ENCODE measurements at places on chromosomes 11 and 22.

DNA sequence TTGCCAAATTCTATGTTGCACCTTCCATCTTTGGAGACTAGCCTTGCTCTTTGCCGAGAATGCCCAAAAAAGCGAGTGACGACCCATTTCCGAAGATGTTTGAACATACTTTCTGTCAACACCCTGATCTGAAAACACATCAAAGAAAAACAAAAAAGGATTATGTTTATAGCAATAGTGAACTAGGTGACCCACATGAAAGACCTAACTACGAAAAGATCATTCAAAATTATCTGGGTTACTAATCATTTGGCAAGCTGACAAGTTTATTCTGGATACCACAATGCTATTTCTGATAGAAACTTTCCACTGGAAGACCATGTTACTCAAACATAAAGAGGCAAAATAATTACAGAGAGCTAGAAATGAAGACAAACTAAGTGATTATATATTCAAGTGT lies 27.0 kb downstream of the KCNJ1 start:
- no peak for DNase-seq

DNA sequence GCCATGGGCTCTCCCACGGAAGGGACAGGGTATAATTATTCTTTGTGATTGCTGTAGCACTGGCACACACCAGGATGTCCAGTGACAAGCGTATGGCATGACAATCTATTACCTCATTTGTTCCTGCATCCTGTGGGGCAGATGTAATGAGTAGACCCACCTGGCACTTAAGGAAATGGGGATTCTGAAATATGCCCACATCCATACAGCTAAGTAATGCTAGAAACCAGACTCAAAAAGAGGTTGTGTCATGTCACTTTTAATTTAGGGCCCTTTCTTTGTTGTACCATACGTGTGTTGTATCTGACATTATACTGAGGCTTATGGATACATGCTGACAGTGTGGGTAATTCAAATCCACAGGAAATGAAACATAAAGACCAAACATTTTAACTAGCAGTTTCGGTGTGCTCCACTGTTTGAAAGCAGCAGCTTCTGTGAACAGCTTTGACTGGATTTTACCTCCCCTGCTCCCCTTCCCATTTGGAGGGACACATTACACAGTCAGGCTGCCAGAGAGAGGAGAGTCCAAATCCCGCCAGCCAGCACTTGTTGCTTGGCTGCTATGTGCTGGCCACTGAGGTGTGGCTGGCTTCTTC lies 21.2 kb downstream of the GRAMD1B start:
- no peak for DNase-seq

- no peak for DNase-seq
These were observed 38.1 kb downstream of the NUMA1 start for GRCh38 chr11:72042064-72042745.

GRCh38 chr11:19201737-19202605 lies at the start of gene CSRP3:
CSRP3 (minus strand) TSS chr11:19201983; CDS start chr11:19192448, 9,535 bp downstream.
- no peak for DNase-seq

DNA sequence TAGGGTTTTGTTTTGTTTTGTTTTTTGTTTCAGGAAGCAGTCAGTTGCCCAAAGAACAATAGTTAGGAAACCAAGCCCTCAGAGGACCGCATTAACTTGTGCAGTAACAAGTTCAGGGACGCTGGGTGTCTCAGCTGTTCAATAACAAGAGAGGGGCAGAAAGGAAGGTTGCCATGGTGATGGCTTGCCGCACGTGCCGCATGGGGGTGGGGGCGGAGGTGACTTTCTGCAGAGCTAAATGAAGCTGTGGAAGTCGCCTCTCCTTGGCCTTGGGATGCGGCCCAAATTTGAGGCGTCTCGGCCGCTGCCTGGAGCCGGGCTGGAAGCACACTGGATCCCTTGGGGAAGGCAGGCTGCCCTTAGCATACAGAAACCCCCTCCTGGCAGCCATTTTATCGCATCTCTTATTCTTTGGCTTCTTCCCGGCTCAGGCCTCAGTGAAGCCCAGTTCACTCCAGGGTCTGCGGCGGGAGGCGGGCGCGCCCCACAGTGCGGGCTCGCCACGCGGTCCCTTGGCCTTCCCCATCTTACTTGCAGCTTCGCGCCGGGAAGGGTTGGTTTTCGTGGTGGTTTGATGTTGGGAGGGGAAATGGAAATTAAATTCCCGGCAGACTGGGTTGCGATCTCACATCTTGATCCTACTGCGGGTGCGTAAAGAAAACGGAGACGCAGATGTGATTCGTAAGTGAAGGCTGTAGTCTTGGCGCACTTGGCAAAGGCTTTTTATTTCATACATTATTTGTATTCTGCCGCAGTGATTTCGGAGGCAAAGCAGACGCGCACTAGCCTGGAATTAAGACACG lies 94.3 kb downstream of the SLC17A6 start:
- DNase-seq = peak; percentile 94

- peak; percentile 31 for DNase-seq
These were observed 146.2 kb upstream of the RASSF10 start for GRCh38 chr11:12862696-12863469.

DNA sequence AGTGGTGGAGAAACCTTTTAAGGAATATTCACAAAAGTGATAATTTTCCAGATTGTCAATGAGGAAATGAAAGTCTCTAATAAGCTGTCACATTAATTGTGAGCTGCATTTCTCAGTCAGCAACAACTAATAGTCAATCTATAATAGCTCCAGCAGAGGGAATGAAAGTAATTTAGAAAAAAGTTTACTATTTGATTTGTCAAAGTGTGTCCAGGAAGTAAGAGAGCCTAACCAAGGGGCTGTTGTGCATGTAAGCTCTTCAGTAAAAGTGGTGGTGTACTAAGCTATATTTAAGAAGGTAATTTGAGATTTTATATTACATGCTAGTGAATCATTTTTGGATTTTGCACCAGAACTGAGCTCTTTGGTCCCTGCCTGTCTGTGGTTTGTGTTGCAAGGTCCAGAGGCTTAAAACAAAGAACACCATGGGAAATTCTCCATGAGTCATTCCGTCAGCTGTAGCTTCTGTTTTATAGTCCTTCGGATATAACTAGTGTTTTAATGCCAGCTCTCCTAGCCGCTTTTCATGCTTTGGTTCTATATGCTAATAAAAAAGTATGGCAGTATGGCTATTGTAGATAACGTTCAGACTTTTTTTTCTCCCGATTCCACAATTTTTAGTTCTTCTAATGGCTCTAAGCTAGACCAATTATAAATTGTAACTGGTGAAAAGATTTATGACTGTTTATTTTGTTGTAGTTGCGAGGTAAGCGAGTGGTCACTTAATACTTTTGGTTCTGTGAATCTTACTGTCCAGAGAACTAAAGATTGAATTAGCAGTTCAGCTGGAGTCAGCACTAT lies 64.6 kb downstream of the ARHGEF12 start:
- peak; percentile 46 for DNase-seq

GRCh38 chr22:49330421-49331222 lies 497.1 kb downstream of the BRD1 start:
- no peak for DNase-seq

- no peak for DNase-seq
These were observed 119.8 kb upstream of the ANO1 start for GRCh38 chr11:69958308-69958707.

- DNase-seq = no peak
These were observed 76.2 kb downstream of the ARHGAP32 start for GRCh38 chr11:129115652-129116586.

DNA sequence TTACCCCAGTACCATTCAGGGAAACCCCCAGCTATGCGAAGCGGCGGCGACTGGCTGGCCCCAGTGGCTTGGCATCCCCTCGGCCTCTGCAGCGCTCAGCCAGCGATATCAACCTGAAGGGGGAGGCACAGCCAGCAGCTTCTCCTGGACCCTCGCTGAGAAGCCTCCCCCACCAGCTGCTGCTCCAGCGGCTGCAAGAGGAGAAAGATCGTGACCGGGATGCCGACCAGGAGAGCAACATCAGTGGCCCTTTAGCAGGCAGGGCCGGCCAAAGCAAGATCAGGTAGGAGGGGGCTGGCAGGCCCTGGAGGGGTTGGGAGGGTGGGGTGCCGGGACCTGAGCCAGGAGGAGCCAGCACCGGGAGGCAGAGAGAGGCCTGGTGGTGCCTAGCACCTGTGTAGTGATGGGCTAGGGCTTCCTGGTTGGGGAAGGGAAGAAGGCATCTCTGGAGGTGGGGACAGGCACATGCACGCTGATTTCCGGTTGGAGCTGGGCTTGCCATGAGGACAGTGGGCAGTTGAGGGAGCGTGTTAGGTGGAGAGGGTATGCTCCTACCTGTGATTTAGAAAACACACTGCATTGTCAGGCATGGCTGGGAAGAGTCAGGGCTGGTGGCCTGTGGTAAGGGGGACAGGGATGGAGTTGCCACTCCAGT lies 22.3 kb downstream of the SHANK3 start:
- no peak for DNase-seq

- no peak for DNase-seq
These were observed 35.8 kb upstream of the MAPK1 start for GRCh38 chr22:21903283-21903682.

DNA sequence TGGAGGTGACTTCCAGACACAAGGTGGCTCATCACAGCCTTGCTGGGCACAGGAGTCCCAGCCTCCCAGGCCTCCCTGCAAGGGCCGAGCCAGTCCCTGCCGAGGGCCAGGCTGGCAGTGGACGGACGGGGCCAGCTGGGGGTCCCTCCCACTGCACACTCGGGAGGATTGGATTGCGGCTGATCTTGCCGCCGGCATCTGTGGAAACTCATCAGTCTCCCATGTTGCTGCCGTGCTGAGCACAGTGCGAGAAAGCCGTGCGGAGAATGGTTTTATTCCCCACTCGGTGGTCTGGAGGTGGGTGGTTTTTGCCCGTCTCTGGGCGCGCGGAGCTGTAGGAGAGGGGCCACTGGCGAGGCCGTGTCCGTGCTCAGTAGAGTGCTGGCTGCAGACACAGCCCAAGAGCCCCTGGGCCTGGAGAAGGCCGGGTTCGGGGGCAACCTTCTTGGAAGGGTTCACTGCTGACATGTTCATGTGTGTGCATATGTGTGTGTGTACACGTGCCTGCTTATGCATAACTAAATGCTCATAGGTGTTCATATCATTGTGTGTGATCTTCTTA lies 1246.4 kb downstream of the BRD1 start:
- no peak for DNase-seq

- DNase-seq = no peak
These were observed 37.1 kb upstream of the HORMAD2 start for GRCh38 chr22:30043161-30043560.

DNA sequence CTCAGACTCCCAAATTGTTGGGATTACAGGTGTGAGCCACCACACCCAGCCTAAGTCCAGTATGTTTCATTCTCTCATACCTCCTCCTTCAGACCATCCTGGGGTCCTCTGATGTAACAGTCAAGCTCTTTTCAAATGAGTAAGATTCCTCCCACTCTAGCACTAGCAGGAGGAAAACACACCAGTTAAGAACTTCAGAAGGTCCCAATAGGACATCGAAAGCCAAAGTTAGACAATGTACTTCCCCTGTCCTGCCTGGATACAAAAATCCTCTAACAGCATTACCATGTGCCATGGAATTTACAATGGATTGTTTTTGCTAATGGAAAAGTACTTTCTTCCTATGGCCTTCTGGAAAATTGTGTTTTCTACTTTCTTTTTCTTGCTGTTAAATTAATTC lies 67.1 kb downstream of the CCDC34 start:
- DNase-seq = no peak

- DNase-seq = no peak
These were observed 128.0 kb upstream of the FGF3 start for GRCh38 chr11:69947059-69947792.

Data from NCI-H2227 treated with DMSO at 0.1 percent for 48 hours (cell line).